ENCODE measurements at places on chromosomes 2 and 18.
A peak's percentile ranks its signal among the peaks of the same experiment; 100 is the strongest.

DNA sequence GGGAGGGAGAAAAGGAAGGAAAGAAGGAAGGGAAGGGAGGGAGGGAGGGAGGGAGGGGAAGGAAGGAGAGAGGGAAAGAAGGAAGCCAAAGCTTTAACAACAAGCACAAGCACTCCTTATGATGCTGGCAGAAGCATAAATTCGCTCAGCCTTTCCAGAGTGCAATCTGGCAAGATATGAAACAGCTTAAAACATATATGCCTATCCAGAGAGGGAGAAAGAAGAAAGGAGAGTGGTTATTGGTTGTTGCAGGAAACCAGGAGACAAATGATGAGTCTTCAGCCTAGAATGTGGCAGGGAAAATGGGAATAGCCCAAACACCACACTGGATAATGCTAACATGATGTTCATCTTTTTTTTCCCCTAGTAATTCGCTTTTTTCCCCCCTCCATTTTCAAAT, 64.0 kb downstream of the STPG4 start:
- DNase-seq: no peak

DNA sequence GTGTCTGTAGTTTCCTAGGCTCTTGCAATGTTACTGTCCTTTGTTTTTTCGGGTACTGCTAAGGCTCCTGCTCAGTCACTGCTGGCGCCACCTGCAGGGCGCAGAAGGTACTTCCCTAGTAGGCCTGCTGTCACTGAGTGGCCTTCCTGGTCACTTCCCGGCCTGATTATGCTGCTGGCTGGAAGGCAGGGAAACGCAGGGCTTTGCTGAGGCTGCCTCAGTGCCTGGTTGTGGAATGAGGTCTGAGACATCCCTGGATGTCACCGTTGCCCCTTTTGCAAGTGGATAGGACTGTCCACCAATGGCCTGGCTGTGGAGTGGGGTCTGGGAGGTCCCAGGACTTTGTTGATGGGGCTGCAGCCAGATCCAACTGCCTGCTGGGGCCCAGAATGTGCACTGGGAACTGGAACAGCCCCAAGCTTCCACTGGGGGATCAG, 13.1 kb downstream of the DAW1 start:
- DNase-seq: no peak

DNA sequence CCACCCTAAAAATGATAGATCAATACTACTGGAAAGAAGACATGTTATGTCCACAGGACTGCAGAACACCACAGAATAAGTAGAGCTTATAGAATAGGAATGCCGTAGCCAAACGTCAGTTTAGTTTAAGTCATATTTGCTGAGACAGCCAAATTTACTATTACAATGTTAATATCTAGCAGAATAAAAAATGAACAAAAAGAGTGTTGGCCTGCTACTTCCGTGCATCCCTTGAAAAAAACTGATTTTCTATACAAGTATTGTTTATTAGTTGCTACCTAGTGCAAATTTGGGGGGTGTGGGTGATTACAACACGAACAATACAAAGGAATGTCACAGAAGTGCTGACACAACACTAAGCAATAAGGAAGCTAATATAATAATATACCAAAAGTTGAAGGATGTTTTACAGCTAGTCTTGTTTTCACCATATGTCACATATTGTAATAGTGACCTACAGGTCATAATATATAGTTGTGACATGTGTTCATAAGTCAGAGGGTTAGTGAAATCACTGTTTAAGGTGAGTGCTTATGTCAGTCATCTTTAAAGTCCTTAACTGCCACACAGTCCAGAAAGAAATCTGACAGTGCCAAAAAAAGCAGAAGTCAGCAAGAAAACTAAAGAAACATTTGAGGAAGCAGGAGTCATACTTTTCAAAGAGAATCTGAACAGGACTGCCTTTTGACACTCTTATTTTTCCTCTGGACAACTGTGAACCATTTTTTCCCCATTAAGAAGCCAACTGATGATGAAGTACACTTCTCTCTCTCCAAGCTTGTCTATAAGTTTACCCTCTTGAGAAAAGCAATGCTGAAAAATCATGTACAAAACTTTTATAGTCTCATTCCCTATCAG, 376.4 kb downstream of the ZEB2 start:
- no peak for DNase-seq

DNA sequence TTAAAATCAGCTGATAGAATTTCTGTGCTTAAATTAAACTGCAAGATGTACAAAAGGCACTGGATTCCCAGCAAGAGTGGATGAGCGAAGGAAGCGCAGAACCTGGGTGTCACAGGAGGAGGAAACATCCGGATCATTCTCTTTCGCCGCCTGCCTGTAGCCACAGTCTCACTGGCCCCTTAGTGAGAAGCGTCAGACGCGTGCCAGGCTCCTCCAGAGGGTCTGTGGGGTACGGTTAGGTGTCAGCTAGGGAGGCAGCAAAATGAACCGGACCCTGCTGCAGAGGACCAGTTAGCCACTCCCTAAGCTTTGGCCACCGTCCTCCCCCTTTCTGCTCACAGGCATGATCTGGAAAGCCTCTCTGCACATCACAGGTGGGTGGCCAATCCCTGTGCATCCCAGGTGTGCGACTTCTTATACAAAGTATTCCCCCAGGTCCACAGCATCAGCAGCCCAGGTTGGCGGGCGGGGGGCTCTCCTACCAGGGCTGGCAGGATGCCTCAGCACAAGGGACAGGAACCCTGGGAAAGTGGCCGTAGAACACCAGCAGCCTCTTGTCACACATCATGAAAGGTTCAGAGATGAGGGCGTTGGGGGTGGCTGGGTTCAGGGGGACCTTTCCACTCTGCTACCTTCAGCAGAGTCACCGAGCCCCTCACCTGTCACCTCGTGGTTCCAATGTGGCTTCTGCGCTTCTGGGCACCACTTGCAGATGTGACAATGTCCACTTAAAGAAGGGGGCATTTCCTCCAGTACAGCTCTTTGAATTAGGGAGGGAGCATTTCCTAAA, 61.1 kb upstream of the SLC66A3 start:
- no peak for DNase-seq

GRCh38 chr2:236352761-236353593, 88.8 kb upstream of the ASB18 start:
- DNase-seq: peak; percentile 8

- DNase-seq: peak; percentile 63
Observed at GRCh38 chr2:64330281-64331113, 123.5 kb upstream of the LGALSL start.

DNA sequence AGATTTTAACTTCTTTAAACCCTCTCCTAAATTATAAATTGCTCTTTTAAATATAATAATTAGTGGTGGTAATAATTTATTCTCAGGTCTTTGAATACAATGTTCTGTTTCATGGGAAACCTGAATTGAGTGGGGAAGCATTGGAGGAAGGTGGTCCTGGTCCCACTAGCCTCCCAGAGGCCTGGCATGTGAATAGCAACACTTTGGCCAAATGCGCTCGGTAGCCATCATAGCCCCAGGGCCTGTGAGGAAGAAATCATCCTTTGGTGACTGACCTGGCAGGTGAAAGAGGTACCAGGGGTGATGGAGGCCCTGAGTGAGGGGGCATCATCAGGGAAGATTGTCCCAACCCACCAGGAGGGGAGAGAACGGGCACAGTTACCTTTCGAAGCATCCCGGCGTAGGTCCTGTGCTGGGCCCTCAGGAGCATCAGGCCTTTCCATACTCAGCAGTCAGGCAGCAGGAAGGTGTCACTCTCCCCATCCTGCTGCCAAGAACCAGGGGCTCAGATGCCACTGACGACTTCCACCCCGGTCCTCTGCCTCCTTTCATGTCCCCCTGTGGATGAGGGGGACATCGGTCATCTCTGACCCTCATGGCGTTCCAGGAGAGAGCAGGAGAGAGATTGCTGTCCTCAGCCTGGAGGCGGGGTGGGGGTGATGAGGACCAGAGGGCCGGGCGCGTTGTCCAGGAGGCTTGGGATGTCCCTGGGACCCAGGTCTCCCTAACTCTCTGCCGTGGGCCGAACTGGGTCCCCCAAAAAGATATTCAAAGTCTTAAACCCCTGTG, 78.6 kb upstream of the HPCAL1 start:
- no peak for DNase-seq

DNA sequence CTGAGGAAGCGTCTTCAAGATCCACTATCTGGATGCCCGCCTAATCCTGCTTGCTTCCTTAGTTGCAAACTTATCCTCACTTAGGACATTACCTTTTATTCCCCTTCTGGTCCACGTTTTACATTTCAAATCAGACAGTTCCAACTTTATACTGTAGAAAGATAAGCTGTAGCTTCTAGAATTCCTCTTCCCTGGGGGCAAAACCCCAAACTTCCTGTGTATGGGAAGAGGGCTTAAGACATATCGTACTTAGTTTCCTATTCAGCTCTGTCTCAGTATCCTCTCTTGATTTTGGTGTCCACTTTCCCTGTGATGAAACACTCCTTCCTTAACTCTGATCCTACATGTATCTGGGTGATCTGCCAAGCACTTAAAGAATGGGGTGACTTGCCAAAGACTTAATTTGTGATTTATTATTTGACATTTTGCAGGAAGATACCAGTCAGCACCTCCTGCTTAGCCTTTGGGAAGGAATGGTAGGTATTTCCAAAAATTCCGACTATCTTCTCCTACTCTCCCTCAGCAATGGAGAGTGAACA, 245.2 kb downstream of the CDCA7 start:
- no peak for DNase-seq

GRCh38 chr18:47244086-47244485, 7.4 kb downstream of the SKOR2 start:
- no peak for DNase-seq
